ENCODE measurements at places on chromosomes 13 and 19.

DNA sequence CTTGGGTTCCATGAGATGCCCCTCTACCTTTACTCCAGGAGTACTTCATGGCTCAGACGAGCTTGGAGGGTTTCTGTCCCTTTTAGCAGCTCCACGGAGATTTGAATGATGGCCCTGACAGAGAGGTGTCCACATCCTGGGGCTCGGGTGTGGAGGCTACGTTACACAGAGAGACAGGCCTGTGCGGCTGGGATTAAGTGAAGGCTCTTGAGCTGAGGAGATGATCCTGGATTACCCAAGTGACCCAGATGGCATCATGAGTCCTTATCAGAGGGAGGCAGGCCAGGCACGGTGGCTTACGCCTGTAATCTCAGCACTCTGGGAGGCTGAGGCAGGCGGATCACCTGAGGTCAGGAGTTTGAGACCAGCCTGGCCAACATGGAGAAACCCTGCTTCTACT, 12.4 kb downstream of the DPP9 start:
- no peak for DNase-seq

GRCh38 chr13:33758113-33758512, 59.8 kb upstream of the RFC3 start:
- no peak for DNase-seq

DNA sequence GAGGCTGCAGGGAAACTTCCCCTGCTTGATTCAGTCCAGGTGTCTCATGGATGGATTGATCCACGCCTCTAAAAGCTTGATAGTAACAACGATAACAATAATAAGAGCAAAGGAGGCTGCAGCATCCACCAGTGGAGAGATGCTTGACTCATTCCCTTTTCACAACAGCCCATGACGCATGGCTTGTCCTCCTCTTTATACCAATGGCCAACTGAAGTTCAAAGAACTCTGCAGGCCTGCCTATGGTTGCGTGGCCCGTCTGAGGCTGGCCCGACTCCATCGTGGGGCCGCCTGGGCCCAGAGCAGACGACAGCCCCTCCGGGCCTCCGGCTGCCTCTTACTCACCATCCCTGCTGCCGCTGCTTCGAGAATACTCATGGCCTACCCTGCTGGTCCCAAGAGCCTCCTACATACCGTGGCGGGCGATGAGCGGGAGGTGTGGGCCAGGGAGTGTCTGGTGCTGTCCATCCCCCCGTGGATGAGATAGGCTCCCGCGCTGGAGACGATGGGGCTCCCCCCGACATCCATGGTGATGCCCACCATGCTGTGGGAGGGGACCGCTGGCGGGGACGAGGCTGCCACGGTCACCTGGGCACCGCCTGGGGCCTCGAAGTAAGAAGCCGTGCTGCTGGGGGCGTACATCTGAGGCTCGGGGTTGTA, 61.8 kb upstream of the RANBP3 start:
- no peak for DNase-seq

GRCh38 chr19:18999016-18999758, 34.1 kb downstream of the SUGP2 start:
- DNase-seq, result no peak

DNA sequence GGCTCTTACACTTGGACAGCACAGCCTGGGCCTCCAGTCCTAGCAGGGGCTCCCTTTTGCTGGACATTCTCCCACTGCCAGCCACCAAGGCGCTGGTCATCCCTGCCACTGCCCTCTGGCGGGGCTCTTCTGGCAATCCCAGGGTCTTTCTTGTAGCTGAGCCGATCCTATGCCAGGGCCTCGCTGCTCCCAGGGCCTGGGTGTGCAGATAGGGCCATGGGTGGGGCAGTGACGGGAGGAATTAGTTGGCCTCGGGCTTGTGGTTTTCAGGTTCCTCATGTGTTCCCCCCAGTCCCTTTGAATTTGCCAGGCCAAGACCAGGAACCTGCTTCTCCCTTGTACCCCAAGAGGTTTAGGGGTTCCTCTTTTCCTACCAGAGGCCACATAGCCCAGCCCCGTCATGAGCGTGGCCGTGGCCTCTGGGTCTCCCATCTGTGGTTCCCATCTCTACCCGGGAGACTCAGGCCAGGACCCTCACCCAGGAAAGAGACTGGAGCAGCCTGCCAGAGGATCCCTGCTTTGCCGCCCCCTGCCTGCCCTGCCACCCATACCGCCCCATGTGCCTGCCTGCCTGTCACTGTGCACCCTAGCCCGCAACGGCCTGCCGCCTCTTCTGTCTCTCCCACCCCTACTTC, 26.2 kb downstream of the TMED1 start:
- DNase-seq, result no peak

DNA sequence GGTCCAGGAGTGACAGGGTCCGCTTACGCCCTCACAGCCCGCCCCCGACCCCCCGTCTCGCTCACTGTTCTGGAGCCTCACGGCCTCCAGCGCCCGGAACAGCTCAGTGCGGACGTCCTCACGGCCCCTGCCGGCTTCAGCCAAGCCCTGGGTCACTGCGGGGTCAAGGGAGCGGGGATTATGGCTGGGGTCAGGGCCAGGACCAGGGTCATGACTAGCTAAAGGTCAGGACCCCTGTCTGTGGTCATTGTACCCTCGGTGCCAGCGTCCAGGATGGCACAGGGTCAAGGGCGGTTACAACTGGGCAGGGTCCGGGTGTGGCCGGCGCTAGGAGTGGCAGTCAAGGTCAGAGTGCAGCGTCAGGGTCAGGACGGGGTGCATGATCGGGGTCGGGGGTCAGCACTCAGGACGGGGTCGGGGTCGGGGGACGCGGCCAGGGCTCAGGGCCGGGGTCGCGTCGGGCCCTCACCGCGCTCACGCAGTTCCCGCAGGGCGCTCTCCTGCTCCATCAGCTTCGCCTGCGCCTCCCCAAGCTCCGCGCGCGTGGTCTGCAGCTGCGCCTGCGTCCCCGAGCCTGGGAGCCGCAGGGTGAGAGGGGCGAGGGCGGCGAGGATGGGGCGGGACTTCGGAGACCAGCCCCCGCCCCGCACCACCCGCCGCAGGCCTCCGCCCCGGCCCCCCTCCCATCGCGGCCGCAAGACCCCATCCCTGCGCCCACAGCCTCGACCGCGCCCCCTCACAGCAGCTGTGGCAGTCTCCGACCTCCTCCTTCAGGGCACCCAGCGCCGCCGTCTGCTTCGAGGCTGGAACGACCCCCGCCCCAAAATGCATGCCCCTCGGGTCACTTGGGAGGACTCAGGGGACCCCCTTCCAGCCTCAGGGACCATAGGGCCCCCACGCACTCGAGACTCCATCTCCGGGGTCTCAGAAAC, 1.4 kb downstream of the CLEC4G start:
- DNase-seq, result no peak

- DNase-seq, result no peak
These were observed 25.4 kb downstream of the RAB20 start for GRCh38 chr13:110536006-110536693.

DNA sequence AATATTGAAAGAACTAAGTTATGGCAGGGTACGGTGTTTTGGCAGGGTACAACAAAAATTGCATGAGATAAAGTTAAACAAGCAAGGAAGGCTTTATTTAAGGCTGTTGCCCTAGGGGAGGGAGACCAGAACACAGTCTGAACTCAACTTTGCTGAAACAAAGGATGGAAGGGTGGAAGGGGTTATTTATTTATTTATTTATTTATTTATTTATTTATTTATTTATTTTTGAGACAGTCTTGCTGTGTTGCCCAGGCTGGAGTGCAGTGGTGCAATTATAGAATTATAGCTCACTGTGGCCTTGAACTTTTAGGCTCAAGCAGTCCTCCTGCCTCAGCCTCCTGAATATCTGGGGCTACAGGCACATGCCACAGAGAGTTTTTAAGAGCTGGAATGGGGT, 75.9 kb downstream of the HS6ST3 start:
- no peak for DNase-seq

DNA sequence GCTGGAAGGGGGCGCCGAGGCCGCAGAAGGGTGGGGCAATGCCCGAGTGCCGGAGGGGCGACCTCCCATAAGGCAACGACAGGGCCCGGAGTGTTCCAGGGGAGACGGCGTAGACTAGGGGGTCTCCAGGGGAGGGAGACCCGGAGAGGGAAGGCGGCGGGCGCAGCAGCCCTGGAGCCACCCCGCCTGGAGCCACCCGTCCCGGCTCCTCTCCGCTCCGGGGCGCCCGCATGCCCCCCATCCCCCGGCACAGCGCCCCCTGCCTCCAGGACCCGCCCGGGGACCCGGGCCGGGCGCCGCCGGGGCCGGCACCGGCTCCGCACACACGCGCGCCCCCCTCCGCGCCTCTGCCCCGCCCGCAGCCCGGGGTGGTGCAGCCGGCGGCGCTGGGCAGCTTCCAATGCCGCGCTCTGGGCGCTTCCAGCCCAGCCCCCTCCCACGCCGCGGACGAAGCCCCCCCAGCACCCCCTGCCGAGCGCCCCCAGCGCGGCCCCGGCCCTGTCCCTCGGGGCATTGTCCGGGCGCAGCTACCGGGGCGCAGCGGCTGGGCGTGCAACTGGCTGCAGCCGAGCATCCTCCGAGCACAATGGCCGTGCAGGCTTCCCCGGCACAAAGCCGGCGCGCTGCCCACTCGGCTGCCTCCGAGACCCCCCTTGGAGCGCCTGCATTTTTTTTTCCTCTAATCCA, 519 bp downstream of the PTPRS start:
- DNase-seq, result no peak

- DNase-seq, result no peak
These were observed at the start of gene LPAR6 for GRCh38 chr13:48412881-48413351. Gene LPAR6, minus strand, starts transcription at chr13:48413113. Its CDS starts 690 bp downstream, at chr13:48412423.

DNA sequence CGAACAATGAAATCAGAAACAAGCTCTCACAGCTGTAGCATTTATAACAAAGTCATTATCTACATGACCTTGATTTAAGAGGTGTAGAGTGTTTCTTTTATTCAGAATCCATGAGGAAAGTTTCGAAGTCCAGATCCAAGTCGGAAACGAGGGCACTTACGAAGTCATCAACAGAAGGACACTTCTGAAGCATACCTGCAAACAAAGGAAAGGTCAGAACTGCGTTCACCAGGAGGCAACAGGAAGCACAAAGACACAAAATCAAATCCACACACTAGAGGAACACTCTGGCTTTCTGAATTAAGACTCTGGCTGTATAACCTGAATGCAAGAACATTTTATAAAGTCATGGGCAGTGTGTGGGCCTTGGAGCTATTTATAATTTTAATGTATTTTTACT, 158.9 kb downstream of the MIPEP start:
- DNase-seq, result no peak

- no peak for DNase-seq
These were observed 5.1 kb downstream of the CRX start for GRCh38 chr19:47826800-47827199.

GRCh38 chr13:28743499-28744083, 24.8 kb upstream of the SLC46A3 start:
- no peak for DNase-seq

DNA sequence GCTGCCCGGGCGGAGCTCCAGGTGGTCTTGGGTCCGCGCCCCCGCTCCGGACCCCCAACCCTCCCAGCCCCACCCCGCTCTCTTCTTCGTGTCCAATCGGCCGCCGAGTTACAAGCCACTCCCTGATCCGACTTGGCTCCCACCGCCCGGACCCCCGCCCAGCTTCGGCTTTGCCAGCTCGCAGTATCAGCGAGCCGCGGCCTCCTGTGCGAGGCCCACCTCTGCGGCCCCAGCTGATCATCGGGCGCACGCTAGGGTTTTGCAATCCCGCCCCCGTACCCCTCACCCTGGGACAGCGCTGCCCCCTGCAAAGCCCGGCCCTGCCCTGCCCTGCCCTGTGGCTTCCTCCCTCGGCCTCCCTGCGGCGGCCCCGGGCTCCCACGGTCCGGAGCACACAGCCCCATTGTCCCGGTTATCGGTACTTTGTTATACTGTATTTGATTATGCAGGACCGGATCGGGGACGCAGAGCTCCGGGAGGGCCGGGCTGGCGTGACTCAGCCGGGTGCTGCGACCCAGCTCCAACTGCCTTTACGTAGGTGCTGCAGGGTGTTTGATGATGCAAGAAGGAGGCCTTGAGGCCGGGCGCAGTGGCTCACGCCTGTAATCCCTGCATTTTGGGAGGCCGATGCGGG, 598 bp upstream of the LPAR2 start:
- peak; percentile 40 for DNase-seq

DNA sequence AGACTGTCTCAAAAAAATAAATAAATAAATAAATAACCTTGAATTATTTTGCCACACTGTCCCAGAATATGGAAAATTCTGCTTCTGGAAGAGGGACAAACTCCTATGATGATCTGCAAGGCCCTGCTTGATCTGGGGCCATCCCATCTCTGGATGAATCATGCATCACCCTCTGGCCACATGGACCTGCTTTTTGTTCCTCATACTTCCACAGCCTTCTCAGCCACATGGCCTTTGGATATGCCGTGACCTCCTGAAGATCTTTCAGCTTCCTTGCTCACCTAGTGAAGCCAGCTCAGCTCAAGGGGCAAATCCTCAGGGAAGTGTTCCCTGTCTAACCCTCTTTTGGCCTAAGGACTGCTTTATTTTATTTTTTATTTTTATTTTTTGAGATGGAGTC, 10.3 kb downstream of the IER2 start:
- DNase-seq, result no peak

- no peak for DNase-seq
These were observed 575 bp downstream of the CARM1 start for GRCh38 chr19:10871711-10872545.

DNA sequence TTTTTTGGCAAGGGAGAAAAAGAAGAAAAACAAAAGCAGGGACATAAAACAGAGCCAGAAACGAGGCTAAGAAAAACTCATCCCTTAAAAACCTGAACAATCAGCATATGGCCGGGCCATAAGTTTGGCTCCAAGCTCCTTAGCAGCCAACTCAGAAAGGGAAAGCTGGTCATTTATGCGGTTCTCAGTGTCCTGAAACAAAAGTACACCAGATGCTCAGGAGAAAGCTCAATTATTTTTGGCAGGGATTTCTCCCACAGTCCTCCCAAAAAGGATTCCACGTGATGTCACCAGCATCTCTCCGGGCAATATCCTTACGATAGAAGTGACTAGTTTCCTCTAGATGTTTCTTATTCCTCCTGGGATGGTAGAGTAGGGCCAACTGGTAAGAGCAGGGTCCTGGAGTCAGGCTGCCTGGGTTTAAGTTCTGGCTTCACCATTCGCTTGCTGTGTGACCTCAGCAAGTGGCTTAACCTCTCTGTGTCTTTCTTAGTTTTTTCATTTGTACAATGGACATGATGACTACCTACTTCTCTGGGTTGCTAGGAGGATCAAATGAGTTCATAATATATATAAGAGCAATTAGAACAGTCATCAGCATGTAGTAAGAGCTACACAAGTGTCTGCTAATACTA, 34.0 kb downstream of the PIN1 start:
- no peak for DNase-seq

DNA sequence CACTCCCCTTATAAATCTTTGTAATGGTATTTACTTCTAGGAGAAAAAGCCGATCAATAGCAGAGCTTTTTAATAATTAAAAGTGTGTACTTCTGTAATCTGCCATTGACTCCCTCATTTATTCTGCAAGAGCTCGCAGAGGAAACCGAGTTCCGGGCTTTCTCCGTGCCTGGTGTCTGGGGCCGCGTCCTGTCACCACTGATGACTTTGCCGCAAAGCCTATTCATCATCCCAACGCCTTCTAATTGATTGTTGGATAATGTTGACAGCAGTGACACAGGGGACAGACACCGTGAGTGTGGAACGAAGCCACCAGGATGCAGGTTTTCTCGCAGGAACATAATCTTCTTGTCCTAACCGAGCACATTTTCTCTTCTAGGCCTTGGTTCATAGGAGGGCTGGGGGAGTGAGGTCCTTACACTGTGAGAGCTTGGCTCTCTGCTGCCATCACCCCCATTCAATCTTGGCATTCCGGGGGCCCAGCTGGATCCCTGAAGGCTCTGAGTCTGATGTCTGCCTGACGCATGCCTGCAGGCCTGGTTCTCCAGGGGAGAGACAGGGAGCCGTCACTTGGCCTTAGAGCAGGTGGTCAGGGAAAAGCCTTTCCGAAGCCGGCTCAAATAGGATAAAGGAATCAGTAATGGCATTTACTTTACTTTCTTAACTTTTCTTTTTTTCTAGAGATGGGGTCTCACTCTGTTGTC, 110.3 kb downstream of the KDM4B start:
- DNase-seq, result no peak
